ENCODE measurements at places on chromosomes 2 and 18.

GRCh38 chr18:36947820-36948348 is 119.0 kb downstream of the KIAA1328 start:
- DNase-seq, result no peak

DNA sequence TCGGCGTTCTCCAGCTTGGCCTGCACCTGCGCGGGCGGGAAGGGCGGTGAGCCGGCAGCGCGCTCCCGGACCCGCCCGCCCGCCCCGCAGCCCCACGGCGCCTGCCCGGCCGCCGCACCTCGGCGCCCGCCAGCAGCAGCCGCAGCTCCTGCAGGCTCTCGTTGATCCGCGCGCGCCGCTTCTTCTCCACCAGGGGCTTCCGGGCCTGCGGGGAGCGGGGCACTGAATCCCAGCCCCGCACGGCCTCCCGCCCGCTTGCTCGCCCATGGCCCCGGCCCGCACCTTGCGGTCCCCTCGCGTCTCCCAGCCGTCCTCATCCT is 335 bp downstream of the HES6 start:
- no peak for DNase-seq

DNA sequence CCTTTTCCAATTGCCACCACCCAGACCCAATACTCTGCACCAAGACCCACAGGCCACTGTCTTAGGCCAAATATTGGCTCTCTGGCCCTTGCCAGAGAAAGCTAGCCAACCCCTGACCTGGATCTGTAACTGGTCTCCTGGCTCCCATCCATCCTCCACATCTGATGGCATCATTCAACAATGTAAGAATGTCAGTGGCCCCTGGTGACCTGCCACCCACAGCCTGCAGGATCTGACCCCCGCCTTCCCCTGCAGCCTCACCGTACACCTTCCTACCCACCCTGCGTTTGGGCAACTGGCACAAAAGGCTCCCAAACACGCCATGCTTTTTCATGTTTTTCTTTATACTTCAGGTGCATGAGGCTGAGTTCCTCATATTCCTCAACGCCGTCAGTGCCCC is 60.0 kb upstream of the ASAP2 start:
- no peak for DNase-seq

DNA sequence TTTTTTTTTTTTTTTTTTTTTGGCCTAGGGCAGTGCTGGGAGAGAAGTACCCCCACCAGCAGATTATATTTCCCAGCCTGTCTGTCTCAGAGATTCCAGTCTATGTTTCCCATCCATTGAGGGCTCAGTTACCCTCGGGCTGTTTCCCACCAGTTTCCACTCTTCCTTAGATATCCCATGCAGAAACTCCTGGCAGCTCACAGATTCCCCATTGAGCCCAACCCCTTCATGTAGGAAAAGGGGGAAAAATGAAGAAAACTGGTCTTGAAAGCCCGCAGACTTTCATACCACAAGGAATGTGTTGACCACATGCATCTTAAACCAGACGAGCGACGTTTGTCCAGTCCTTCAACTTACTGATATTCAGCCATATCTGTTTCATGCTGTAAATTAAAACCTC is 15.2 kb downstream of the ASXL3 start:
- no peak for DNase-seq

- no peak for DNase-seq
Observed at GRCh38 chr2:215746226-215746886, 267.0 kb downstream of the MREG start.

GRCh38 chr2:75416420-75417342 is 144.1 kb downstream of the EVA1A start:
- no peak for DNase-seq

DNA sequence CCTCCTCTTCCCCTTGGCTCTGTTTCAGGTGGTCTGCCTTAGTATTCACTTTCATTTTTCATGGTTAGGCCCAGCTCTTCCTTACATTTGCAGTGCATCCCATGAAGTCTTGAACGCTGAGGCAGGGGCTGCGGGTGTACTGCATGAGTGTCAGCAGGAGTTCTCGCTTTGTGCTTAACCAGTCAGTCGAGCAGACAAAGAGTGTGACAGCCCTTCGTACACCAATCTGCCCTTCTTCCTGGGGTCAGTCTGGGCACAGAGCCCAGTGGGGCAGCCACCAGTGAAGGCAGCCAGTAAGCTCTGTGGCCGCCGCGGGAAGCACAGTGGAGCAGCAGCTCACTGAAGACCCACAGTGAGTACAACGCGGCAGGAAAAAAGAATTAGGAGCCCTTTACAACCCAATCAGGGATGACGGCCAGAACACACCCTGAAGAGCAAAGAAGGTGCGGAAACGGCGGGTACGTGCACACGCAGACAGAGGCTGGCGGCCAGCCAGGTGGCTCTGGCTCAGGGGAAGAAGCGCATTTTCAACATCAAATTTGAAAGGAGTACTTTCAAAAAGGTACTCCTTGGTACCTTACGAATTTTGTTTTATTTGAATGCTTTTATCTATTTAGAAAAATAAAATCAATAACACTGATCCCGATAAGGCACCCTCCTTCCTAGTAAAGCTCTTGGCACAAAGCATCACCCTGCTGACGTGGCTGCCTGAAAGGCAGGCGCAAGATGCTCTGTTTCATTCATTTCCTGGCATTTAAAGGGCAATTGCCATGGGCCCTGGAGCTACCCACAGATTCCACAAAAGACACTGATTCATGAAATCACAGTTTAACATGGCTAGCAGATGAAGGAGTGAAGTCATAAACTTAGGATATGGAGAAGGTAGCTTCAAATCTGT is 47.0 kb upstream of the SEMA4C start:
- no peak for DNase-seq

- DNase-seq, result no peak
Observed at GRCh38 chr2:74007121-74007520, 22.4 kb downstream of the TET3 start.

DNA sequence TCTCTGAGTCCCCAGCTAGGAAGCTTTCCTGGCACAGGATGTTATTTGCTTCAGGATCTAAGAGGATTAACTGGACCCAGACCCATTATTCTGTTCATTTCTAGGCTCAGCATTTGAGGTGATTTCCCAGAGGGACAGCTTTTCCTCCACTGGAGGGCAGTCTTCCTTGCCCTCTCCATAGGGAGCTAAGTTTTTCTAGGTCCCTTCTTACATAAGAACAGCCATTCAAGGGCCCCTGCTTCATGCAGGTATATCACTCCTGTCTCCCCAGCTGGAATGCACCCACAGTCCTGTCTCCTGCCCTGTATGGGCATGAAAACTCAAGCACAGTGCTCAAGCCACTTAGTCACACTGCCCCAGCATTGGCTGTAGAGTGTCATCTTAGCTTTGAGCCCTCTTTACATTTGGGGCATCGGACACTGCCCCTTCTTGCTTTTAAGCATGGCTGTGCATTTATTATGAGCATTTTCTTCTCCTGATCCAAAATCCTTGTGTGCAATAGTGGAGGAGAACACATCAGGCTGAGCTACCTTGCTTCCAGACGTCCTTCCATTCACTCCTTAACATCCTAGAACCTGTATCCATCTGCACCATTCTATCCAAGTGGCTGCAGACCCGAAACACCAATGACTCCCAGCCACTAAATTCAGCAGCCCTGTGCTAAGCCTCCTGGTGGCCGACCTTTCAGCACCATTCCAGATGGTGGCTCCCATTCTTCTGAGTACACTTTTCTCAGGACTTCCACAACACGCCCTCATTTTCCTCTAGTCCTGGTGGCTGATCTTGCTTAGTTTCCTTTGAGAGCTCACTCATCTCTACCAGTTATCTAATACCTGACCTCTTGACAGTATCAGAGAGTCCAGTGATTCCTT is 80.0 kb downstream of the COPS8 start:
- no peak for DNase-seq

DNA sequence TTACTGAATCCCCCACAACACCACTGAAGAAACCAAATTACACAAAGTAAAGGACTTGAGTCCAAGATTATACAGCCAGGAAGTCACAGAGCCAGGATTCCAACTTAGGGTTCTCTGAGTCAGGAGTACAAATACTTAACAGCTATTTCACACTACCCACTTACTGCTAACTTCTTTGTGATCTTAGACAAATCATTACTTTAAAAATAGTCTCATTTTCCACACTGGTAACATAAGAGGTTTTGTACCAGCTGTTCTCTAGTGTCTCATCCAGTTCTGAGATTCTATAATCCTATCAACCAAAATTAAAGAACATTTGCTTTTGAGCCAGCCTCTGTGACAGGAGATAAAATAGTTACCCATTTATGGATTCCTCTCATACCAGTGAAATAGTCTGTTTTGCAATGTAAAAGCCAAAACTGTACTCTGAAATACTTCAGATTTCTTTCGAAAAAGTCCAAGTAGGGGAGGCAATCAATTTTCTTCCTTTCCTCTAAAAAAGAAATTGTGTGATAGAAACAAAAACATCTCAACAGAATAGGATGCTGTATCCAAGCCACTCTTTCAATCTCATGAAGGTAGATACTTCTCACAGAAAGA is 157.6 kb downstream of the LRATD1 start:
- no peak for DNase-seq
